ENCODE measurements at places on chromosomes 4 and X.

DNA sequence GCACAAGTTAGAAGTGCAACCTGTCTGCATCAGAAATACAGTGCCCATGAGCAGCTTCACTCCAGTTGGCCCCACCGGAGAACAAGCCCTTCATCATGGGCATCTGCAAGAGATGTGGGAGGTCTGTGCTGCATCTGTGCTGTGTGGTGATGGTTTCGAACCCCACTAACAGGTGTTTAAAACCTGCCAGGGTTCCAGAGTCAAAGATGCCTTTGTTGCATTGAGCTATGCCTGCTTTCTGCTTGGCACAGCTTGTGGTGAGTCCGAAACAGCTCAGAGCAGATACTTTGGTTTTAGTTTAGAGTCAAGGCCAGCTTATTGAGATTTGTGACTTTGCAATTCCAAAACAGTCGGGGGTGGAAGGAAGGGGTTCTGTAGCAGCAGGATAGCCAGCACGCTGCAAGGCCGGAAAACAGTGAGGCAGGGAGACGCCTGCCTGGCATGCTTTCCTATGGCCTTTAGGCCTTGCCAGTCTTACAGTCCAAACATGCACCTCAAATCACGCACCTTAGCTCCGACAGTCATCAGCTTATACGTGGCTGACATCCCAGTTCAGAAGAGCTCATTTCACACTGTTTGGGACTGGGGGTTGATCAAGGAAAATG is 21.8 kb downstream of the MAGEA9 start:
- no peak for DNase-seq

DNA sequence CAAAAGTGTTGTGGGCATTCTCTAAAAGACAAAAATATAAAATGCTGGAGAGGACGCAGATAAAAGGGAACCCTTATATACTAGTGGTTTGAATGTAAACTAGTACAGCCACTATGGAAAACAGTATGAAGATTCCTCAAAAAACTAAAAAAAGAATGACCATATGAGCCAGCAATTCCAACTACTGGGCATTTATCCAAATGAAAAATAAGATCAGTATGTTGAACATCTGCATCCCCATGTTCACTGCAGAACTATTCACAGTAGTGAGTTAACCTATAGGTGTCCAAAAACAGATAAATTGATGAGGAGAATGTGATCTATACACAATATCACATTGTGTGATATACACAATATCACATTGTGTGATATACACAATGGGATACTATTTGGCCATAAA is 1615.3 kb downstream of the PCDH18 start:
- DNase-seq: no peak

GRCh38 chr4:139711461-139711860 is 45.8 kb downstream of the MGST2 start:
- no peak for DNase-seq

DNA sequence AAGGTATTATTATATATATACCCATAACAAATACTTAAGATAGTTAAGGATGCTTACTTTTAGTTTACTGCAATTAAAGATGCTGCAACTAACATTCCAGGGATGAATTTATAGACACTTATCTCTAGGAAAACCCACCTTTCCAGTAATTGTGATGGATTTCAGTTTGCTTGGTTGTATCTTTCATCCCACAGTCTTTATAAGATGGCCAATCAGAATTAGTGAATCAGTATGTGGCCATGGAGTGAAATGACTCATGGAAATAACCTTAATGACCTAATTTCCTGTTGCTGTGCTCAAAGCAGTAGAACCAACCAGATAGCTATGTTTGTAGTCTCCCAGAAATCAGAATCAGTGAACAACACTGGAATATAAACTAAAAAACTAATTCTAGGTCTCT is 26.4 kb downstream of the MOSPD2 start:
- peak; percentile 26 for DNase-seq

DNA sequence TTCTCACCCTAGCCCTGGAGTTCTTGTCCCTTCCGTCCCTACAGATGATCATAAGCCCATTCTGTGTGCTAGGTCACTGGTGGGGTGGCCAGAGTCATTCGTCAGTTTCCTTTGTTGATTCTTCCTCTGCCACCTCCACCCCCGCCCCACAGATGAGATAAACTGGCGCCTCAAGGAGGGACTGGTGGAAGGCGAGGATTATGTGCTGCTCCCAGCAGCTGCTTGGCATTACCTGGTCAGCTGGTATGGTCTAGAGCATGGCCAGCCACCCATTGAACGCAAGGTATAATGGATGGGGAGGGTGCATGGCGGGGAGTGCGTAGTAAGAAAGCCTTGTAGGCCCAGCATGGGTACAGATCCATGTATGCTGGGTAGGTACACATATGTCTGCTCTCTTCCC is 6.4 kb downstream of the USP11 start:
- DNase-seq: no peak

DNA sequence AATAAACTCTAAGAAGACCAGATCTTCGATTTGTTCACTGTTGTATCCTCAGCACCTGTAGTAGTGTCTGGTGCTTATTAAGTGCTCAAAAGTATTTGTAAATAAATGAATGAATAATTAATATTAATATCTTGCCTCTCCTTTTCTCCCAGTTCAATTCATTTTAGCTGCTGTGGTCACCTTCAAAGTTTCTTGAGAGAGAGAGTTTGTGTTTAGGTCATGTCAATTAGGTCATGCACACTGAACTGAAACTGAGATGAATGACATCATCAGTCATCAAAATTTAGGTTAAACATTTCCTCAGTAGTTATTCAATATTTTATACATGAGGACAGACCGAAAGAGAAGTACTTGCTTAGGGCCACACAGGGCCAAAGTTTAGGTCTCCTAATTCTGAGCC is 73.5 kb downstream of the ANXA3 start:
- DNase-seq: no peak

DNA sequence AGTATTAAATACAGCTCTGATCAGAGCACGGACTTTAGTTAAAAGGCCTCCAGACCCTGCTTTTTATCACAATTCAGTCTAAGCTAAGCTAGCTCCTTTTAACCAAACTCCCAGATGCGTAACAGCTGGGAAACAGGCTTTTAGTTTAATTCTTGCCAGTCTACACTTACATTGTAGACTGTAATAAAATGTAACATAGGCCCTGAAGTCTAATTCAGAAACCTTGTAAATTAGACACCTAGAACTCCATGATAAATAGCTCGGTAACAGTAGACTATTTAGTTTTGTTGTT is 20.1 kb downstream of the FBXO8 start:
- DNase-seq: no peak

GRCh38 chr4:15963576-15963975 is 601 bp upstream of the FGFBP2 start:
- no peak for DNase-seq

- DNase-seq: no peak
These were observed 32.9 kb downstream of the LUZP4 start for GRCh38 chrX:115322375-115322774.

DNA sequence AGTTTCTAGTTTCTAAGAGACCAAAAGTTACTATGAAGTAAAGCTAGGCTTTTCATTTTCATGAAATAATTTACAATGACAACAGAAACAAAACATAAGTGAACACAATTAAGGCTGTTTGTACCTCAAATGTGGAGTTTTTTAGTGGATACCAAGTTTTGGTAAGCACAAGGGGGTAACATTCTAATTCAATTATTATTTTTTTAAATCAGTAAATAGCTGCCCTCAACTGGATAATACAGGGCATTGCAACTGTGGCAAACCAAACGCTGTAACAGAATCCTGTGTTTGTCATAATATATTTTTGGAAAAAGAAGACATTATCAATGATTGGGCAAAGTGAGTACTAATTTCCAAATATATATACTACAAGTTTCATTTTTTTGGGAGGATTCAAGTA is 150.3 kb downstream of the FBXW7 start:
- no peak for DNase-seq

DNA sequence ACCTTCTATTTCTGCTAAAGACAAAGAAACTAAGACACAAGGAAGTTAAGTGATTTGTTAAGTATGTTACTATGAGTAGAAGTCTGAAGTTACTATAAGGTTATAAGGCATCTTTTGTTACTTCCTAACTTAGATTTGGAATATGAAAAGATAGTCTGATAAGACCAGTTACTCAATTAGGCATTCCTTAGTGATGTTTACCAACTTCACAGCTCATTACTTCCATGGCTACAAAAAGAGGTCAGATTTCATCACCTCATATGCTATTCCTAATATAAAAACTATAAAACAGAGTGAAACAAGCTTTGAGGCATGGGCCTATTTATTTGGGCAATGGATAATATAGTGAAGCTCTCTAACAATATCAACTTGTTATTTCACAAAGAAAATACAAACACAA is 143.1 kb downstream of the TBCK start:
- DNase-seq: no peak

DNA sequence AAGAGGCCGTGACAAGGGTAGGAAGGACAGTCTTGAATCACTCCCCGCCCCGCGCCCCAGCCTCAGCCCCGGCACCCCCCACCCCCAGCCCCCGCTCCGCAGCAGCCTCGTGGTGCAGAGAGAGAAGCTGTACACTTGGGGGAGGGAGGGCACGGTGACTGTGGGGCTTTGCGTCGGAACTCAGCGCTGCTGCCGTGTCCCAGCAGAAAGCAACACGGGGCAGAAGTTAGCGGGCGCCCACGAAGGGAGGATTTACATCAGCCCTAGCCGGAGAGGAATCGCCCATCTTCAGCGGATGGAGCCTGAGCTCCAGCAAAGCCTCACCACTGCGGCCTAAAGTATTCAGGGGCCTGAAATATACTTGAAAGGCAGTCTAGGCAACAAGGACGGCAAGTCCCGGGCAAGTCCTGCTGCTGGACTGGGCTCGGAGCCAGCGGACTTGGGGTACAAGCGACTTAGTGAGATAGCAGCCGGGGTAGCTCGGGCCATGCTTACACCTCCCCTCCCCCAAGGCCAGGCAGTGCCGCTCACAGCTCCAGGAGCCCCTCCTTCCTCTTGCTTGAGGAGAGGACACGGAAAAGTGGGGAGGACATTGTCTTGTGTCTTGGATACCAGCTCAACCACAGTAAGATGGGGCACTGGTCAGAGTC is 18.5 kb upstream of the OPN1LW start:
- no peak for DNase-seq

DNA sequence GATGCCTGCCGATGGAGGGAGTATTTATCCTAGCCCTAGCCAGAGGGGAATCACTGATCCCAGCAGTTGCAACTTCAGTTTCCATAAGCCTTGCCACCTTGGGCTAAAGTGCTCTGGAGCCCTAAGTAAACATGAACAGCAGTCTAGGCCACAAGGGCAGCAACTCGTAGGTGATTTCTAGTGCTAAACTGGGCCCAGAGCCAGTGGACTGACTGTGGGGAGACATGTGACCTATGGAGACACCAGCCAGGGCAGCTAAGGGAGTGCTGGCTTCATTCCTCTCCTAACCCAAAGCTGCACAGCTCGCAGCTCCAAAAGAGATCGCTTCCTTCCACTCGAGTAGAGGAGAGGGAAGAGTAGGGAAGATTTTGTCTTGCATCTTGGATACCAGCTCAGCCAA is 120.8 kb upstream of the MAGEA10 start:
- DNase-seq: no peak

- peak; percentile 4 for DNase-seq
These were observed 32.9 kb upstream of the DKK2 start for GRCh38 chr4:107069049-107069448.

GRCh38 chr4:159764343-159764952 is 661.6 kb downstream of the RAPGEF2 start:
- no peak for DNase-seq

GRCh38 chrX:6266041-6266440 is 37.4 kb upstream of the NLGN4X start:
- no peak for DNase-seq

- no peak for DNase-seq
These were observed 64.5 kb downstream of the GPRIN3 start for GRCh38 chr4:89242864-89243732.

DNA sequence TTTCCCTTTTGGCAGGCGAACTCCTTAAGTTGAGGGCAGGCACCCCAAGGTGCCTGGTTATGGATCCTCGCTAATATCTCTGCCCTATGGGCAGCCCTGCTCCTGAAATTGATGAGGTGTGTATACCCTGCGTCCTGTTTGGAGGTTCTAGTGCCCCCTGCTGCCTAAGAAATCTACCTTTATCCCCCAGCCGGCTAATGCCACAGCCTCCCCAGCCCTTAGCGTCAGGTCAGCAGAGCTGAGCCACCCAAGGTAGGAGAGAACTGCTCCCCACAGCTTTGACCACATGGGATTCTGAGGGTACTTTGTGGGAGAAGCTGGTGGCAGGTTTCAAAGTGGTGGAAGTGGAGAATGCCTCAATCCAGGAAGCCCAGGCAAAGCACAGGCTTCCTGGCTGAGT is 50.8 kb downstream of the ANAPC4 start:
- DNase-seq: no peak

DNA sequence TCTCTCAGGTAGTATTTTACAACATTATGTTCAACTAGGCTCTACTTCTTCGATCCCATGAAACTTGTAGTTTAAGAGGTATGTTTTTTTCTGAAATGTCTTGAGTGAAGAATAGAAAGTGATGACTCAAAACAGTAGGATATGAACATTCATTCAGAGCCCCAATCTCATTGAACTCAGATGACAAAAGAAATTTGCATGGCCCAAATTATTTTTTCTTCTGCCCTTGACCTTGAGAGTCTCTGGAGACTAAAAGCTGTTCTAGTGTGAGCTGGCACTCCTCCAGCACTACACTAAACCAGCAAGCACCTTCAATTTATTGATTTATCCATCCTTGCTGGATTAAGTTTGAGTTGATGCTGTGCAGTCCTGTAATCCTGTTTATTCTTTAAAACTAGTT is 4.0 kb downstream of the DCLK2 start:
- DNase-seq: no peak

GRCh38 chr4:59484944-59485343 is 1715.2 kb upstream of the ADGRL3 start:
- DNase-seq: no peak

GRCh38 chr4:35739308-35739707 is 505.0 kb downstream of the ARAP2 start:
- DNase-seq: no peak

GRCh38 chrX:45765767-45766166 is 565.1 kb upstream of the DIPK2B start:
- DNase-seq: no peak

GRCh38 chrX:134849390-134849789 is 141.4 kb upstream of the SMIM10 start:
- DNase-seq: no peak
